Stomach (tissue), 19 donors: ENCODE measurements at places on chromosomes 5 and 9. TPM values are rescaled to one million over a fixed set of nuclear protein-coding genes. Genes with fewer than 3 reads are reported as not detected.

Gene SKP2
- polyA plus RNA-seq: 4.2 TPM

Gene TMC1
- polyA plus RNA-seq: 0.33 TPM

Gene CCDC192
- not detected for polyA plus RNA-seq

Gene IFNK
- not detected for polyA plus RNA-seq

Gene PCDHB5
- not detected for polyA plus RNA-seq

Gene GABRA1
- not detected for polyA plus RNA-seq

Gene SAXO1
- polyA plus RNA-seq: not detected

Gene N4BP3
- polyA plus RNA-seq: 3.8 TPM

Gene HTR1A
- polyA plus RNA-seq: not detected

DNA sequence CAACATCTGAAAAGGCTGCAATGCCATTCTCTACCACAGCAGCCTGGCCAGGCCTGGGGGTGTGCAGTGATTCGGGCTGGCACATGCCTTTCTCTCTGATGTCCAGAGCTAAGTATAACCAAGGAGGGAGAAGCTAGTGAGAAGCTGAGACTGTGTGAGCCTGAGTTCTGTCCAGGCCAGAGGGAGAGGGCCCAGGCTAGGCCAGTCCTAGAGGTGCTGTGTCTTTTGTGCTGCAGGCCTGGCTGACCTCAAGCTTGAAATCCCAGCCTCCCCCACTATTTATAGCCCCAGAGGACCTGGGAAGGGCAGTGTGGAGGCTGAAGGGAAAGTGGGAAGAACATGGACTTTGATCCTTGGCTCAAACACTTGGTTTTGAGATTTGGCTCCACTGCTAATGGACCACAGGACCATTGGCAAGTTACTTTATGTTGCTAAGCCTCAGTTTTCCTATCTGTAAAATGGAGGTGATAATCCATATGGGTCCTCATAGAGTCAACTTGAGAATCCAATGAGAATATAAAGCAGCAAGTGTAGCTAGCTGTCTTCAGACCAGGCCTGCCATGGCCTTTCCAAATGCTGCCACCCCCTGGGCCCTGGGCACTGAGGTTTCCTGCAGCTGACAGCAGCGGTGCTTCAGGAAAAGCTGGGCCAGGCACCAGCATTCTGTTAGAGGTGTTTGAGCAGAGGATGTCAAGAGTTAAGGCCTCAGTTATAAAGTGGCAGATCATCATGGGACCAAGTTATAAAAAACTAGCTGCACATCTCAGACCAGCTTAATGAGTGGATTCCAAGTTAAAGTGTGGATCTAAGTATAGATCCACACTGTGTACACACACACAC is 21.1 kb downstream of the BNIP1 start:
- peak; percentile 29 for DNase-seq

DNA sequence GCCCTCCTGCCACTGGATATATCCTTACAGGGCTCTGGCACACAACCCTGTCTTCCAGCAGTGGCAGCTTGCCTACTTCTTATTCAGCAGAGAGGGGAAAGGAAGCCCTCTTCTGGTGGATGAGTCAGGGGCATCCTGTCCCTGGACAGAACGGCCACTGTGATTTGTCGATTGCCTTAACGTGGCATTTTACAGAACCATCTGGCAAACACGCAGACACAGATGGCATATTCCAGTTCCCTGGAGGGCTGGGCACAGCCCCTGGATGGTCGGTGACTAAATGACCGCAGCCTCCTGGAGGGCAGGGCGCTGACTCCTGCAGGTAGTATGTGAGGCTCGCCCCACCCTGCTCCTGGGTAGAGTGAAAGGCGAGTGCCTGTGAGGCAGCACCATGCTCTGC is 62.1 kb downstream of the DCP2 start:
- no peak for DNase-seq

- no peak for DNase-seq
These were observed 59.5 kb downstream of the RAD23B start for GRCh38 chr9:107342476-107343161.

DNA sequence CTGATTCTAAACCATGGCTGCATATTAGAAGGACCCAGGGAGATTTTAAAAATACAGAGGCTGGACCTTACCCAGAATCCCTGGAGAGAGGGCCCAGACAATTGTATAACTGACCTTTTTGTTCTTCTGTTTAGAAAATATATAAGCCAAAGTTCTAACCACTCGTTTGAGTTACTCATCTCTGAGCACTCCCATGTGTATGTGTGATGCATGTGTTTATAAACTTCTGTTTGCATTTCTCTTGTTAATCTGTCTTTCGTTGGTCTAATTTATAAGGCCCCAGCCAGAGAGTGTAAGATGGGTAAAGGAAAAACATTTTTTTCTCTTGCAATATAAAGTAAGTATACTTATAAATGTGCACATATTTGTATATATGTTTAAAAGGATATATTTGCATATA is 443.9 kb downstream of the ZNF608 start:
- no peak for DNase-seq

DNA sequence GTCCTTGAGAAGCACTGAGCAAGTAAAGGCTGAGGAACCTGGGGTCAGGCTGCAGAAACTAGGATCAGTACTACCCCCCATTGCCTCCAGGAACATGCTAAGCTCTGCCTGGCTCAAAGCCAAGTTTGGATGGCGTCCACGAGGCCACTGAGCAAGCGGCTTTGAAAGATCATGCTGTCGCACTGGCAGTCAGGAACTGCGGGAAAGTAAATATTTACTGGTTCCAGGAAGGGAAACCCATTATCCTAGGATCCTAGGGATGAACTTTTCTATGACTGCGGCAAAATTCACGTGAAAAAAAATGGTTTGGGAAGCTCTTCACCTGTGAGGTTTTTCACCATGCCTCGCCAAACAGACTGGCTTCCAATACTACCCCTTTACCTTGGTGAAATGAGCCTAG is 75.3 kb upstream of the PJA2 start:
- DNase-seq: peak; percentile 91

DNA sequence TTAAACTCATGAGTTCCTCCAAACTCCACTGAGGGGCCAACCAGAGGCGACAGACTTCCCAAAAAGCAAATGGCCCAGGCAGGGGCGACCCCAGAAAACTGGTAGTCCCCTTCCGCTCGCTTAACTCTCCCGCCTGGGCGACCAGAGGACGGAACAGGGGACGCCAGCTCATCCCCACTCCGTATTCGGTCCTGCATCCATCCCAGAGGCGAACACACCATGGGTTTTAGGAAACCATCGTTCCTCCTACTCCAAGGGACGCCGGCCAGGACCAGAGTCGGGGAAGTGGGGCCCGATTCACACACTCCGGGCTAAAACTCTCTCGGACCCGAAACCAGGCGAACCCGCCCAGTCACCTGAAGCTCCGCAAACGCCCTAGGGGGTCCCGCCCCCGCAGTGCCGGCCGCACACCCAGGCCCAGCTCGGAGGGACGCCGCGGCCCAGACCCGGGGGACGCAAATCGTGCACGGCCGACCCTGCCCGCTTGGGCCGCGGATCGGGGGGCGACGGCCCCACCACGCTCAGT is 478 bp downstream of the TEX10 start:
- DNase-seq: peak; percentile 25

DNA sequence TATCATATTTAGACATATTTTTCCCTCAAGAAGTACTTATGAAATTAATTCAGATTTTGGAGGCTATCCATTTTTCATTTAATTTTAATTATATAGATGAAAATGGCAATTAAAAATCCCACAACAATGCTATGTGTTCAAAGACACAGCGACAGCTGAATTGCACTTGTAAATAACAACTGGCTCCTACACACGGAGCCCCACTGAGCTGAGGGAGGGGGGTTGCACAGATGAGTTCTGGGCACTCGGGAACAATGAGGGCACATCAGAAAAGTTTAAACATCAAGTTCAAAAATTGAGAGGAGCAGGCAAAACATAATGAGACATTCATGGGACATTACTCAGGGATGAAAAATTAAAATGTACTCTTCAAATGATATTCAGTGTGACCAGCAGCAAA is 104.9 kb downstream of the MARCHF3 start:
- DNase-seq: no peak

GRCh38 chr5:83467371-83468035 is 4.0 kb upstream of the VCAN start:
- DNase-seq: peak; percentile 80

- DNase-seq: no peak
These were observed 46.8 kb downstream of the SLC1A3 start for GRCh38 chr5:36653044-36653705.

- DNase-seq: no peak
These were observed 145.8 kb downstream of the TENT4A start for GRCh38 chr5:6859023-6859422.

DNA sequence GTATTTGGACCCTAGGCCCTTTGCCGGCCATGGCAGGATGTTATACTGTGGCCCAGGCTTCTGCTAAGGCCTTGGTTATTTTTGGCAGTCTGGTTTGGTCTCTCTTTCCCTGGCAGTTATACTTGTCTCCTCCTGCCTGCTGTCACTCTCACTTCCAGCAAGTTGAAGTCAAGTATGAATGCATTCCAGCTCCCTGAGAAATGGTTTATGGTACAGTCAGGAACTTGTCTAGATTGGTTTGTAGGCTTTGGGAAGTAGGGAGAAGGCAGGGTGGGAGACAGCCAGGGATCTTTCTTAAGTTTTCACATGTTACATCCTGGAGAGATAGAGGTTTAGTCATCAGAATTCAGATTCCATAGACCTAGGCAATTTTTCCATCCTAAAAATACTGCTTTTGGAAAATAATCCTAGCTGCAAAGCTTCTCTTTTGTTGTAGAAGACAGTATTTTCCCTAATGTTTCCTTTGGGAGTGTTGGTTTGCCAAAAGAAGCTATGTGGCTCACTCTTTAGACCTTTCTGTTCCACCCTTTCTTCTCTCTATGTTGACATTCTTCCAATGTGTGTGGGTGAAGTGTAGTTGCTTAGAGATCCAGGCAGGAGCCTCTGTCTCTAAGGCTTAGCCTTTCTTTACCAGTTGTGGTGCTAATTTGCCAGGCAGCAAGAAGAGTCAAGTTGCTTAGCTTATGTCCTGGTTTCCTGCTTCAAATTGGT is 2.5 kb upstream of the KDM3B start:
- DNase-seq: no peak

GRCh38 chr5:76145945-76146344 is 62.8 kb downstream of the SV2C start:
- DNase-seq: no peak

- DNase-seq: no peak
These were observed 25.7 kb upstream of the TNC start for GRCh38 chr9:115143689-115144088.

DNA sequence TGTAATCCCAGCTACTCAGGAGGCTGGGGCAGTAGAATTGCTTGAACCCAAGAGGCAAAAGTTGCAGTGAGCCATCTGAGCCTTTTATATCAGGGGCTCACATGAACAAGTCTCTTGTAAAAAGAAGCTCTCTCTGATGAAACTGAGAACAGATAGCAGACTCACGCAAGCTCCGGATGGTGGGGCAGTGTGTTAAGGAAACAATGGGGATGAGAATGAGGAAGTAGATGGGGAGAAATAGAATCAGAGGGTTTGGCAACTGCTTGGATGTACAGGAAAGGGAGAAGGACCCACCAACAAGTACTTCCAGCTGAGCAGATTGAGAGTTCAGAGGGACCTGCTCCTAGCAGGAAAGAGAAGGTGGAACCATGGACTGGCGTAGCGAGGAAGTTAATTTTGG is 18.6 kb downstream of the TMEM252 start:
- DNase-seq: no peak

- peak; percentile 86 for DNase-seq
These were observed 11.8 kb downstream of the ITGA1 start for GRCh38 chr5:52799358-52799982.

DNA sequence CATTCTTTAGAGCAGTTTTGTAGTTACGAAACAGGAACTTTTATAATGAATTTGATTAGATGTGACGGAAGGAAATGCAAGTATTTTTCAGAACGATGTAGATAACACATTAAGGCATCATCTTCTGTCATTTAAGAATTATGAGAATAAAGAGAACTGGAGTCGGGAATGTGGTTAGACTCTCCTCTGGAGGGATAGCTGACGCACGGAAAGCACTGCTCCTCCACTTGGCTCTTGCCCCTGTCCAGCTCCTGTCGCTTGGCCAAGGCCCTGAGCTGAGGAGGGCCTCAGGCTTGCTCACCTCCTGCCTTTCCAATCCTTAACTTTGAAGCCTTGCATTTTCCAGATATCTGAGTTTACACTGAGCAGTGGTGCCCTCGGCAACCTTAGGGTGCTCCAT is 60.5 kb downstream of the MAP1B start:
- DNase-seq: no peak

DNA sequence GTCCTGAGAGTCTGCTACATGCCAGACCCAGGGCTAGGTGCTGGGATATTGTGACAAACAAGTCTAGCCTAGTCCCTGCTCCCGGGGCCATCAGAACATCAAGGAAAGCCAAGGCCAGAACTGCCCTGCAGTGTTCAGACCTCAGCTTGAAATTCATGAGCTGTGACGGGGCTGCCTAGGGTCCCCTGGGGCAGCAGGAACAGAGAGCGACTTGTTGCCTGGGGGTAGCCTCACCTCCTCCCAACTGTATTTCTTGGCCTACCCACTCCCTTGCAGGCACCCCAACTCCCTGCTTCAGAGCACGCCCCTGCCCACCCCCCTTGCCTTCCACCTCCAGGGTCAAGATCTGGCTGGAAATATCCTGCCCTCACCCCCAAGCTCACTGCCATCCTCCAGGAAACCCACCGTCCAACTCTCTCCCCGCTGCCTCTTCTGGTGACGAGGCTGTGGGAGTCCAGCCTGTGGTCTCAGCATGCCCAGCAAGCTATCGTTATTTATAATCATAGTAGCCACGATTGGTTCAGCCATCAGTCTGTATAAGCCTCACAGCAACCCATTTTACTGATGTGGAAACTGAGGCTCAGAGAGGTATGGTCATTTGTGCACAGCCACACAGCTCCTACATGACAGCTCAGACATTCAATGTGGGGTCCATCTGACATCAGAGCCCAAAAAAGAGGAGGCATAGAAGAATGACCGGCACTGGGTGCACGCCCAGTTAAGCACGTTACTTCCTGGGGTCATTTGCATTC is 10.7 kb downstream of the DNM1 start:
- no peak for DNase-seq

- DNase-seq: no peak
These were observed 203.6 kb downstream of the ELAVL2 start for GRCh38 chr9:23622396-23622795.

- no peak for DNase-seq
These were observed 46.6 kb downstream of the ANGPTL2 start for GRCh38 chr9:127075624-127076372.

GRCh38 chr5:89878140-89879132 is 531.1 kb downstream of the CETN3 start:
- peak; percentile 9 for DNase-seq

DNA sequence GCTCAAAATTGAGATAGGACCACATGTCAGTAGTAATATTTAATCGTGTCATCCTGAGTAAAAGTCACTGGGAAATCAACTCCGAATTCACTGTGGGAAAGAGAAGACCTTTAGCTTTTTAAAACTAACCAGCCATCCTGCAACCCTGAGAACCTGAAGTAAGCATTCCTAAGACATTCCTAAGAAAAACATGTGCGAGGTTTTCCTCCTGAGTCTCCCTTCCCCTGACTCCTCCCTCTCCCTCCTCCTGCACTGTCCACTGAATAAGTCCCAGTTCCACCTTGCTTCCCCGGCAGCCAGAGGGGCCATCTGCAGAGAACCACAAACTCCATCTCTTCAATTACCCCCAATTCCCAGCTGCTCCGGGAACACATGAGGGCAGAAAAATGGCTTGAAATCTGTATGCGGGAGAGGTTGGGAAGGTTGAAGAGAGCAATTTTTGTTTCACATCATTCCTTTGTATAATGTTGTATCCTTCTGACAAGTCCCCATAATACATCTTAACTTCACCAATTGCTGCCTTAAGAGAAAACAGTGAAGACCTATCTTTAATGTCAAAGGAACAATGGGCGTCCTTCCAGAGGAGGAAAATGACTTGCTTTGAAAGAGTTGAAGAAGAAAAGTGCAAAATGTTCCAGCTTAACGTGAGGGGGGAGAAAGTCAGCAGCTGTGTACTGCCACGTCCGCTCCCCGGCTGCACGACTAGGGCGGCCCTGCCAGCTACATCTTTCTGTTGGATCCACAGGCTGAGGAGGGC is 186.3 kb downstream of the ZNF462 start:
- no peak for DNase-seq
